Activated CD8-positive, alpha-beta memory T cell treated with anti-CD3 and anti-CD28 coated beads, Interleukin-2, amount 10 ng/mL, durations not matched to agents 7 days and 5 days (primary cell): ENCODE measurements at places on chromosomes 7 and 10. TPM values are rescaled to one million over a fixed set of nuclear protein-coding genes. Genes with fewer than 3 reads are reported as not detected.
A peak's percentile ranks its signal among the peaks of the same experiment; 100 is the strongest.

The FAM3C gene
- 96.0 TPM for total RNA-seq

DNA sequence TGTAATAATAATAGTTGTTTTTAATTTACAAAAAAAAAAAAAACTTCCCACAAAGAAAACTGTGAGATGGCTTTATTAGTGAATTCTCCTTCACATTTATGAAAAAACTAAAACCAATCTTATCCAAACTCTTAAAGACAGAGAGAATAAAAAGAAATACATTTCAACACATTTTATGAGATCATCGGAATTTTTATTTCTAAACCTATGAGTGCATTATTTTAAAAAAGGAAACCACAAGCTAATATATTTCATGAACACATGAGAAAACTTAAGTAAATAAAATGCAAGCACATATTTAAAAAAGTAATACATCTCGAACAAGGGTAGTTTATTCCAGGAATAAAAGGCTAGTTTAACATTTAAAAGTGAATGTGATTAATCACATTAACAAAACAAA is 31.5 kb downstream of the C7orf25 start:
- no peak for DNase-seq

DNA sequence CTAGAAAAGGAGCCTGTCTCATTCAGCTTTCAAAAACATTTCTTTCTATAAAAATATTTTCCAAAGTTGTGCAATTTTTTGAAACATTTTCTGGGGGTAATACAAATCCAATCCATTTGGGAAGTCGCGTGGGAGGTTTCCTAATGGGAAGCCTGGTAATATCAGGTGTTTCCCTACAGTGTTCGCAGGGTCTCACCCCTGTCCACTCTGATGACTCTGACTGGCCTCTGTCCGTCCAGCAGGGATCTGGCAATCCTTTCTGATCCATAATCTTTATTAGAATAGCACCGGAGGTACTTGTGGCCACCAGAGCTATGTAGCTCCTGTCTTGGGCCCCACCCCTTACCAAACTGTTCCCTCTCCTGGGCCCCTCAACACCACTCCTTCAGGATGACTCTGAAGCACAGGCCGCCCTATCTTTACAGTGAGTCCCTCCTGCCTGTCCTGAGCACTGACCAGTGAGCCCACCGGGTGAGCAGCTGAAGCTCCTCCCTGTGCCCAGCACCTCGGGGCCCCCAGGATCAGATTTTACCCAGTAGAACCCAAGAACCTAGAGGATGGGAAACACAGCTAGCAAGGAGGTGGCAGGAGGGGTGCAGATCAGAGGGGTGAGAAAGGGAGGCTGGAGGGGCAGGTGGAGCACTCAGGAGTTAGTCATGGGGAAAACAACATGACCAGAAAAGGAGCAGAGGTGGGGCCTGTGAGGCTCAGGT is 84.8 kb downstream of the PTPRE start:
- no peak for DNase-seq

The BUD23 gene
- total RNA-seq, result 72.7 TPM

DNA sequence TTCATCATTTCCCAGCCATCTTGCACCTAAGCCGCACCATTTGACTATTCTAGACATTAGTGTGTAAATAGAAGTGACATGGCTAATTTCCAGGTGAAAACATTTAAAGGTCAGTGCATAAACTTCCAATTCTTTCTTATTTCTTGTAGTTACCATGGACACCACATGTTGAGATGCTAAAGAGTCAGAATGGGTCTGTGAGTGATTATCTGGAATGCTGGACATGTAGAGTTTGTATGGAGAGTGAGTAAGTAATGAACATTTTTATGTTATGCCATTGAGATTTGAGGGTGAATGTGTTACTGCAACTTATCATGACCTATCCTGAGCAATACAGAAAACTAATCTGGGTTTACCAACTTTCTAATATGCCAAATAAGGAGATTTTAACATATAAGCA is 60.4 kb downstream of the MEOX2 start:
- no peak for DNase-seq

DNA sequence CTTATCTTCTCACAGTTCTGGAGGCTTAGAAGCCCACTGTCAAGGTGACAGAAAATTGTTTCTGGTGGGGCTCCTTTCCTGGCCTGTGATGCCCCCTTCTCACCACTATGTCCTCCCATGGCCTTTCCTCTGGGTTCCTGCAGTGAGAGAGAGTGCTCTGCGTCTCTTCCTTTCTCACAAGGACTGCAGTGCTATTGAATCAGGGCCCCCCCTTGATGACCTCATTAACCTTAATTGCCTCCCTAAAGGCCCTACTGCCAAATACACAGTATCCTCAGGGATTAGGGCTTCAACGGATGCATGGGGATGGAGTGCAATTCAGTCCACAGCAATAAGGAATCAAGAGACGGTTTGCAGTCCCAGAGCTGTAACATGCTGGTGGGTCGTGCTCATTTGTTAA is 82.0 kb upstream of the GRB10 start:
- peak; percentile 26 for DNase-seq

GRCh38 chr7:106433377-106433776 is 148.6 kb upstream of the NAMPT start:
- DNase-seq, result no peak

GRCh38 chr10:4301291-4302045 is 516.5 kb upstream of the KLF6 start:
- DNase-seq, result no peak

DNA sequence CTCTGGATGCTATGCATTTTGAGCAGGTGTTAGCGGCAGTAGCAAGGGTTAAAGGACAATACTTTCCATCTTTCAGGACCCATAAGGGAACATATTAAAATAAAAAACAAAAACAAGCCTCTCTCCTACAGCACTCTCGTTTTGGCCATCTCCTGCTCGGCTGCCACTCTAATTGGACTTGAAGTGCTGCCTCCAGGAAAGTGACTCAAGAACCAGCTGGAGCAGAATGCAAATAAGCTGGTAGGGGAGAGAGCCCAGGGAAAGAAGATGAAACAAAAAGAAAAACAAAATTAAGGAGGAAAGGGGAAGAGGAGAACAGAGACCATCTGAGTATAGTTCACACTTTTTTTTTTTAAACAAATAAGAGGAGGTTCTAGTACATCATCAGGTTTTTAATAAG is 65.6 kb downstream of the HBP1 start:
- DNase-seq, result no peak

The RPEL1 gene
- total RNA-seq, result not detected

DNA sequence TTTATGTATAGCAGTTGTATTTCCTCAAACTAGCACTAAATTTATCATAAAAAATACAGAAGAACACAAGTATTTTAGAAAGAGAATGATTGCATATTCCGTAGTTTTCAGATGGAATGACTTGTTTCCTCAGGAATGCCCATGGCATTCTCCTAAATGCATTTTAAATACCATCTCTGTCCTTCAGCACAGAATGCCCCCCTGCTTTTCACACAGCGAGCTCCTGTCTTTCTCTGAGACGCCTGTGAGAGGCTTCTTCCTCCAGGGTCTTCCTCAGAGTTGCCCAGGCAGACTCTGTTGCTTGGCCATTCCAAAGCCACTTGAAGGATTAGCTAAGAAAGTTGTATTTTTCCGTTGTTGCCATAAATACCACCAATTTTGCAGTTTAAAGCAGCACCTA is 10.1 kb downstream of the LANCL2 start:
- no peak for DNase-seq

DNA sequence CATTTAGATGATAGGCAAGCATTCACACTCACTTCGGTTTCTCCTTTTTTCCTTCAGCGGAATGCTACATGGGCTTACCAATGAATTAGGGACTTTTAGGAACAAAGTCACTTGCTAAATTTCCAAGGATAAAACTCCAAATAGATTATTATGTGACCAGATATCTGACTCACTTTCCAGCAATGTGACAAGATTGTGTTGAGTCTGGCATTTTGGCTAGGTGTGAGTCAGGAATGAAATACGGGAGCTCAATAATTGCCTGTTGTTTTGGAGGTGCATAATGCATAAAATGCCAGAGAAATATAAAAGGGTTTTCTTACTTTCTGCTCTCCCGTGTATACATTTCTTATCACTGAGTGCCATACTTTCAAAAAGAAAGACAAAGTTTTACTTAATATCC is 721.1 kb downstream of the KCNMA1 start:
- DNase-seq, result no peak

DNA sequence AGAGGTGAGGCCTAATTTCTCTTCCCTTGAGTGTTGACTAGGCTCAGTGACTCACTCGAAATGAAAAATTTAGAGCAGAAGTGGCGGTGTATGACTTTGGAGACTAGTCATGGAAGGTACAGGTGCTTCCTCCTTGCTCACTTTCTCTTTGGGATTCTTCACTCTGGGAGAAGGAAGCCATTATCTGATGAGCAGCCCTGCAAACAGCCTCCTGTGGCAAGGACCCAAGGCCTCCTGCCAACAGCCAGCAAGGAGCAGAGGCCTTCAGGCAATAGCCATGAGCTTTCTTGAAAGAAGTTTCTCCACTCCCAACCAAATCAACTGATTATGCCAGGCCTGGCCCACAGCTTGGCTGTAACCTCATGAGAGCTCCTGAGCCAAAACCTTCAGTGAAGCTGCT is 369.6 kb upstream of the VWC2 start:
- DNase-seq, result no peak

DNA sequence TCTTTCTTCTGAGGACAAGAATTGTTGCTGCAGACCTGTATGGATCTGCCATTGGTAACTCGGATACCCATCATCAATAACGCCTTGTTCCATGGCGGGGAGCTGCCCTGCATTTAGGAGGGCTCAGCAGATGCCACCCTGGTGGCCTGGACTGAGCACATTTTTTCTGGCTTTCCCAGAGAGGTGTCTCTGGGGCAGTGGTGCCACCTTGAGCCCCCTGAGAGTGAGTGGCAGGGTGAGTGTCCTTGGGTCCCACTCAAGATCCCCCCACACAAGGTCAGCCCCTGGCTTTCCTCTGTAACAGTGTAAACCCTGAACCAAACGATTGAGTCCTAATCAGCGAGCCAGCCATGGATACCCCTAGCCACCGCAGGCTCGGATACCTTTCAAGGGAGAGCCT is 258.6 kb downstream of the GLRX3 start:
- DNase-seq, result no peak

The GALNT17 gene
- total RNA-seq, result not detected

DNA sequence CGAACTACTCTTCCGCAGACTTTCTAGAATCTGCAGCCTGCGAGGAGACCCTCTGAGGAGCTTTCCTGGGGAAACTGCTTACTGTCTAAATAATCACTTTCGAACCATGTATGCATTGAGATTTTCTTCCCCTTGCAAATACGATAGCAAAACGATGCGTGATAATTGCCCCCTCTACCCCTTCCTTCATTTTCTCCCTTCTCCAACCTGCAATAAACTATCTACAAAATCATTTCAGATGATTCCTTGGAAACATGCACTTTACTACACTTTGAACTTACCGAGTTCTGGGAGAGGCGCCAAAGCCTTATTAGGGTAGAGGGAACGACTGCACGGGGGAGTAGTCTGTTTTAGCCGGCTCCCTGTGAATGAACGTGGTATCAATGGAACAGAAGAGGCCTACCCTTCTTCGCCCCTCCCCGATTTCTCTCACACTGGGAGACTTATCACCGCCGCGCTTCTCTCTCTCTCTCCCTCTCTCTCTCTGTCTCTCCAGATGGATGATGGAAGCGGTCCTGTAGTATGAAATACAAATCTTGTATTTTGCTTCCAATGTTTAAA is at the start of gene FGFBP3:
Gene FGFBP3 (minus strand): TSS at position 370 of the 561 bp plus-strand sequence. CDS start 517 bp downstream, outside the sequence.
- DNase-seq, result peak; percentile 54

The PTPRZ1 gene
- not detected for total RNA-seq

GRCh38 chr10:26911811-26912461 is 51.2 kb upstream of the ABI1 start:
- no peak for DNase-seq

- no peak for DNase-seq
Observed at GRCh38 chr10:79981450-79982361, 32.8 kb upstream of the SFTPD start.

- DNase-seq, result no peak
Observed at GRCh38 chr7:89661876-89662275, 492.4 kb upstream of the STEAP1 start.

The ARHGAP19 gene
- 48.3 TPM for total RNA-seq

DNA sequence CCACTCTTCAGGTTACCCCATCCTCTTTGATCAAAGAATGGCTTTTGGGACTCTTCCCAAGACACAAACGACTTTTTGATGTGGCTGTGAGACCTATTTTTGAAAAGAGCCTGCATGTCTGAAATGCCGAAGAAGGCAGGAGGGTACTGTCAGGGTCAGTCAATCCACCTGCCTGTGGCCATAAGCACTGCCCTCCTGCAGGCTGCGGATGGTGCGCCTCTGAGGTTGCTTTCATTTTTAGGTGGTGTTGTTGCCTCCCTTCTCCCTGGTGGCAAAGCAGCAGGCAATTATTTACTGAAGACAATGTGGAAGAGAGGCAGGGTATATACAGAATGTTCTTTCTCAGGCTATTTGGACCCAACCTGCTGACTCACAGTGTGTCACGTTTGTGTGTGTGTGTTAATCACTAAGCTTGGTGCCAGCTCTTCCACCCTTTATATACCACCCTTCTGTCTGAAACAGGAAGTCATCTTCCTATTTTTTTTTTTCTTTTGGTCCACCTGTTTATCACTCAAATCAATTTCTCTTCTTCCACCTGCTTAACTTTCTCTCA is 1421.2 kb upstream of the CELF2 start:
- no peak for DNase-seq

The COG5 gene
- 37.1 TPM for total RNA-seq

- no peak for DNase-seq
Observed at GRCh38 chr10:60359066-60359465, 30.6 kb downstream of the ANK3 start.

GRCh38 chr7:30598121-30598876 is 3.6 kb downstream of the GARS1 start:
- no peak for DNase-seq

- DNase-seq, result peak; percentile 37
Observed at GRCh38 chr10:48231699-48232315, 42.7 kb downstream of the FRMPD2 start.

DNA sequence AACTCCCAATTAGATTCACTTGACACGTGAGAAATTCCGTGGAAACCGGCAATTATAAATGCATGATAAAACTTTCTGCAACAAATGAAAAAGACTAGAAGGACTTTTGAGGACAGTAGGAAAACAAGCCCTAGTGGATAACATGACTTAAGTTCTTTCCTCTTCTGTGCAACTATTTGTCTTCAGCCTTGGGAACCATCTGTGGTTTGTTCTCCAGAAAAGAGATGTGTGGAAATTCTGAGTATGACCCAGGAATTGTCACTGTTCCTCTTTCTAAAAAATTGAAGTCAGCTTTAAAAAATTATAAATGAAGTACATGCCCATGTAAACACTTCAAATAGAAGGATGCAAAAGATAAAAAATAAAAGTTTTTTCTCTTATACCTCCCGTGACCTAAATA is 128.6 kb upstream of the SVIL start:
- no peak for DNase-seq

DNA sequence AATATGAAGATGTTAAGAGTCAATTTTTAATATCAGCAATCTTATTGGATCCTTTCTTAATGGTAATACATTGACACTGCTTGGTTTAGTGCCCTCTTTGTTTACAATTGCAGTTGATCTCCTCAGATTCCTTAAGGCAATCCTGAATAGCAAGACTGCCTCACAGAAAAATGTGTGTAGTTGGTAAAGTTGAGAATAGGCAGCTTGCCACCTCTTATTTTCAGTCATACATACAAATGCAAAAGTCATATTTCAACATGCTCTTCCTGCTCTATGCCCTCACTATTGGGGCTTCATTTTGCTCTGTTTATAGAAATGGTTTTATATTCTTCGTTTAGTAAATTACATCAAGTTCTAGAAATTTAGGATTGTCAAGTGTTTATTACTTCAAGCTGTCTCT is 661.1 kb upstream of the ANKRD30A start:
- DNase-seq, result no peak

- no peak for DNase-seq
Observed at GRCh38 chr7:78062214-78062613, 263.6 kb downstream of the PHTF2 start.
